ENCODE measurements at places on chromosomes 1 and 21.

- DNase-seq: no peak
These were observed 9.8 kb downstream of the PLA2G5 start for GRCh38 chr1:20079661-20080305.

DNA sequence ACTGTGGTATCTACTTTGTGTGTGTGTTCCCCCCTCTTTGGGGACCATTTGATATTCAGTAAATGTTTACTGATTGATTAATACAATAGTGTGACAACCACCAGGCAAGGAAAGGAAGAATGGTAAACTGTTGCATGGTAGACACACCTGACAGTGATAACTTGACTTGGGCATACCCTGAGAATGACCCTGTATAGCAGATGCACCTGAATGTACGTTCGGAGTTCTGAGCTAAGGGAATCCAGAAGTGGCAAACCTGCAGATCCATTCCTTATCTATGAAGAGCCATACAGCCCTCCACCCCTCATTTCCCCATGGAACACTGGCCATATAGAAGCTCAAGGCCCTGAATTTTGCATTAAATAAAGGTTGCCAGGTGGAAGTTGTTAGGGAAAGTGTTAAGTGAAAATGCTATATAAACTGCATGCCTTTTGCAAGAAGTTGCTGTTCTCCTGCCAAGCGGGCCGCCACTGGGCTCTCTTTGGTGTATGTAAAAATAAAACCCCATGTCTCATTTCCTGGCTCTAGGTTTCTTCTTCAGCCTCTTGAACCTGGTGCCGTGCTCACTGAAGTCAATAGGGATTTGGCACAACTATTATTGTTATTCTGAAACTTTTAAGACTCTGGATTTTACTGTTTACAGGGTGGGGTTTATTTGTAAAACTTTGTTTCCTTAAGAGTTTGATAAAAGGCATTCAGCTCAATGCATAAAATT is 32.6 kb upstream of the DENND1B start:
- no peak for DNase-seq

- no peak for DNase-seq
These were observed 36.3 kb downstream of the CLCA1 start for GRCh38 chr1:86504895-86505563.

DNA sequence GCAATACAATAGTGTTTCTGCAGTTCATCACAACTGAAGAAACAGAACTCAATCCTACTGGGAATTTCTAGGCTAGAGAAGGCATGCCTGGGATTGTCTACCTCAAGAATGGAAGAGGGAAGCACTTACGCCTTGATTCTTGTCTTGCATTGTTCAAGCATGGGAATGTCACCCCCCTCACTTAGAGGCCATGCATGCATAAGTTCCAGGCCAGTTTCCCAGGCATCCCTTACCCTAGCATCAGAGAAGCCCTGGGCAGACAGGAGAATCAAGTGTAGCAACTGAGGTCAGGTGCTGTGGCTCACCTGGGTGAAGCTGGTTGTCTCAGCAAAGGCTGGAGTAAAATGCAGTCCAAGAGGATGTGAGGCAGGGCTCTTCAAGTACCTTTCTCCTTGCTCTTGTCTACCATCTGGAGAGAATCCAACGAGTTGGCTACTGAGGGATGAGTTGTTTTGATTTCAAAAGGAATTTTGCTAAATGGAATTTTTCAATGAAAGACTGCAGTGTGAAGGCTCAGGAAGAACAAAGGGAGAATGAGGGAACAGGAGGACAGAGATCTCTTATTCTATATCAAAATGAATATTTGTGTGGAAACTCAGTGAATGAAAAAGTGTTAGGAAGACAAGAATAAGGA is 174.3 kb downstream of the NEK7 start:
- no peak for DNase-seq

GRCh38 chr1:226353698-226354525 is 44.9 kb upstream of the LIN9 start:
- no peak for DNase-seq

DNA sequence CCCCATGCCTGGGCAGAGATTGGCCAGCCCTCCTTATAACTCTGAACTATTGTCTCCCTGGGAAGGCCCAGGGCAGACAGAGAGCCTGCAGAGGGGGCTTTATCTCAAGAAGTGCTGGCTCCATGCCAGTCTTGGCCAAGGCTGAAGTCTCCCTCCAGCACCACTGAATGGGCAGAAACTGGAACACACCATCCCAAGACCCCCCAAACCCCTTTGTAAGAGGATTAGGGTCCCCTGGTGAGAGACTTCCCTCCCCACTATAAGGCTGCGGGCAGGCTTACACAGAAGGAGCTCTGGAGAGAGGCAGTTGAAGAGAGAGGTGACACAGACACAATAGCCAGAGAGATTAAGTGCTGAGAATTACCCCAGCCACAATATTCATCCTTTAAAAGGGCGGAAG is 97.2 kb downstream of the NAV1 start:
- no peak for DNase-seq

- DNase-seq: peak; percentile 56
These were observed 369.7 kb downstream of the RRAGC start for GRCh38 chr1:38489844-38490270.
